ENCODE measurements at places on chromosomes 11 and 22.

GRCh38 chr22:36700711-36701670 is 2.6 kb downstream of the CACNG2 start:
- no peak for DNase-seq

GRCh38 chr11:111540114-111540936 is at the start of gene LAYN:
Gene LAYN (plus strand): TSS chr11:111540720. CDS start chr11:111540844, 124 bp downstream.
- no peak for DNase-seq

- no peak for DNase-seq
Observed at GRCh38 chr11:74465291-74465708, 2.0 kb downstream of the KCNE3 start.

- DNase-seq: no peak
Observed at GRCh38 chr22:35170716-35171697, 86.3 kb upstream of the HMGXB4 start.

- no peak for DNase-seq
Observed at GRCh38 chr11:67612751-67613150, 6.0 kb downstream of the NDUFV1 start.

GRCh38 chr11:10387206-10388083 is 67.6 kb upstream of the AMPD3 start:
- DNase-seq: no peak

DNA sequence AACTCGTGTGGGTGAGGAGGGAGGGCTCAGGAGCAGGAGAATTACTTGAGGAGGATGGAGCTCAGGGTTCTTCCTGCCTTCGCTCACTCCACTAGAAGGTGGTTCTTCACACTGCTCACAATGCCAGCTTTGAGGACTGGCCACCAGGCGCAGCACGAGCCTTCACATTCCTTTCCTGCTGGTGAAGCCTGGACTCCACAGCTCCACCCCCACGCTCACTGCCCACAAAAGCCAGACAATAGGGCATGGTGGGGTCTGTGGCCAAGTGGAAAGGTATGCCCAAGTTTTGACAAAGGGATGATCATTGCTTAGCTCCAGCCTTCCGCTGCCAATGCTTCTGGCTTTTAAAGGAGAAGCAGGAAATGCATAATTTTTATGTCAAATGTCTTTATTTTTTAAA is 58.0 kb upstream of the FADD start:
- DNase-seq: no peak

GRCh38 chr11:65316227-65317024 is 1.8 kb downstream of the CDC42EP2 start:
- no peak for DNase-seq

- DNase-seq: no peak
Observed at GRCh38 chr11:95152876-95153856, 63.5 kb downstream of the ENDOD1 start.

DNA sequence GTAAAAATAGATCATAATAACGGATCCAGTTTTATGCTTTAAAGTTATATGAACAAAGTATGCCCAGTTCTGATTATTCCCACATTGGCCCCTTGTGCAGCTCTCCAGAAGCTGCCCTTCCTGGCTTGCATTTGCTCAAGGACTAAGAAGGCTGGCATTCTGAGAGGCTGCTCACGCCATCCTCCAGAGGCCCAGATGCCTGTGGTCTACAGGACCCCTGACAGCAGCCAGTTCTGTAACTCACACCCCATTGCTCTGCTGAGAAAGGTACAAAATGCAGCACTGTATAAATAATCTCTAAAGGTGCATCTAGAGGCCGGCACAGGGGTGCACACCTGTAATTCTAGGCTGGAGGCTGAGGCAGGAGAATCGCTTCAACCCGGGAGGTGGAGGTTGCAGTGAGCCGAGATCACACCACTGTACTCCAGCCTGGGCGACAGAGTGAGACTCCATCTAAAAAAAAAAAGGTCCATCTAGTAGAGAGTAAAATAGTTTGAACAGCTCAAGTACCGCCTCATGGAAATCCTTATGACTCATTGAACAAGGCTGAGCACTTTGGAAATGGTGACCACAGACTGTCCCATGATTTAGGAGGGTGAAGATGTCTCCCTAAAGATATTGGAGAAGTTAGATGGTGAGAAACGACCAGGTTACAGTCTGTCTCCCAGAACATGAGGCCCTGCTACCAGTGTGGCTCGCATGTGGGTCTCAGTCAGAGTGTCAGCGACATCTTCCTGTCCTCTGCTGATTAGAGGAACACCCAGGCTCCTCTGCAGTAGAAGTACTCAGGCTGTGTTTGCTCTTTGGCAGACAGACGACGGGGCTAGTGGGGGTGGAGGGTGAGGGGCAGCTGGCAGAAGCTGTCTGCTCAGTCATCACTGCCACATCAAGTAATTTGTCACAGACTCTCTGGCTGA is 56.3 kb downstream of the KREMEN1 start:
- no peak for DNase-seq

GRCh38 chr11:120546312-120547205 is 35.0 kb downstream of the GRIK4 start:
- DNase-seq: no peak

DNA sequence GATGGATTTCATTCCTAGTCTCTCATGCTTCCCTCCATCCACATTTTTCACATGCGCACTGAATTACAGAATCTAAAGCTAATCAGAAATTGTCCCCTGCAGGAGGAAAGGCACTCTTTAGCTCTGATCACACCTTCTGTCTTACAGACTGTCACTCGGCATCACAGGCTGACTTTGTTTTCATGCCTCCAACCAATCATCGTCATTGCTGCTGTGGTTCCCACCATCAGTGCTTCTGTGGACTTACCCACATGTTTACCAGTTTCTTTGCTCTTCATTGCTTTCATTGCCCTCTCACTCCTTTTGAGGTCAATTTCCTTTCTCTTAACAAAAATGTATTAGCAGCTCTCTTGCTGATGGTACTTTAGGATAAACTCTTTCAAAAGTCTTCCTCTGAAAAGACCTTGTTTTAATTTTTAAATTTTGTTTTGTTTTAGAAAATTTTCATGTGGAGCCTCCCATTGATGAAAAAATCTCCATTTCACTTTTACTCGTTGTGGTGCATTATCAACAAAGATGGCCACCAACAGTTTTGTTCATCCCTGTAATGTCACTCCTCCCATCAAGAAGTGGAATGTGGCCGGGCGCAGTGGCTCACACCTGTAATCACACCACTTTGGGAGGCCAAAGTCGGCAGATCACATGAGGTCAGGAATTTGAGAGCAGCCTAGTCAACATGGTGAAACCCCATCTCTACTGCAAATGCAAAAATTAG is 20.2 kb upstream of the TREH start:
- peak; percentile 30 for DNase-seq

- no peak for DNase-seq
Observed at GRCh38 chr11:118615976-118616371, 8.6 kb downstream of the PHLDB1 start.

- no peak for DNase-seq
Observed at GRCh38 chr11:34926831-34927132, 10.4 kb downstream of the PDHX start.

GRCh38 chr11:73553266-73553665 is 44.6 kb downstream of the FAM168A start:
- DNase-seq: no peak

DNA sequence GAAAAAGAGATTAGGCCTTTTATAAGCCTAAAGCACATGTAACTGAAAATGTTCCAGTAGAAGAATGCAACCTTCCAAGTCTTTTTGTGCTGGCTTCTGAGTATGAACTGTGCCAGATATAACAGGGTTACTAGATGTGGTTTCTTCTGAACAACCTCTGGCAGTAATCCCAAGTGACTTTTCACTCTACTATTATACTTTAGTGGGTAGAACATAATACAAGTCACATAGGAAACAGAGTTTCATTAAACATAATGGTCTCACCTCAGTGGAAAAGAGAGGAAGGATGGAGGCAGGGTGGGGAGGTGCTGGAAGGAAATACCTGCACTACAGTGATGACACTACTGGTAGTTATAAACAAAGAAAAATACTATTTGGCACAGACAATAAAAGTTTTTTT is 81.3 kb downstream of the PHF21A start:
- DNase-seq: no peak

GRCh38 chr11:91293119-91293518 is 931.5 kb upstream of the FAT3 start:
- no peak for DNase-seq

DNA sequence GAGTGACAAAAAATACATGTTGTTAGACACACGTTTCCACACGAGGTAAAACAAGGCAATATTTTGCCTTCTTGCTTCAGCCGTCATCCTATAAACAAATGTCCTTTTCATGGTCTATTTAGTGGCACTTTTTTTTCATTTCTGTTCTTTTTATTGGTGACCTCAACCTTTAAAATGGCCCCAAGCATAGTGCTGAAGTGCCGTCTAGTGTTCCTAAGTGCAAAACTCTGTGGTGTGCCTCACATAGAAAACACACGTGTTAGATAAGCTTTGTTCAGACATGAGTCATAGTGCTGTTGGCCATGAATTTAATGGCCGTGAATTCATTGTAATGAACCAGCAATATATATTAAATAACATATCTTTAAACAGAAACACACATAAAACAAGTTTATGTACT is 15.6 kb downstream of the OVCH2 start:
- no peak for DNase-seq

- DNase-seq: no peak
Observed at GRCh38 chr11:91373497-91373896, 851.1 kb upstream of the FAT3 start.

DNA sequence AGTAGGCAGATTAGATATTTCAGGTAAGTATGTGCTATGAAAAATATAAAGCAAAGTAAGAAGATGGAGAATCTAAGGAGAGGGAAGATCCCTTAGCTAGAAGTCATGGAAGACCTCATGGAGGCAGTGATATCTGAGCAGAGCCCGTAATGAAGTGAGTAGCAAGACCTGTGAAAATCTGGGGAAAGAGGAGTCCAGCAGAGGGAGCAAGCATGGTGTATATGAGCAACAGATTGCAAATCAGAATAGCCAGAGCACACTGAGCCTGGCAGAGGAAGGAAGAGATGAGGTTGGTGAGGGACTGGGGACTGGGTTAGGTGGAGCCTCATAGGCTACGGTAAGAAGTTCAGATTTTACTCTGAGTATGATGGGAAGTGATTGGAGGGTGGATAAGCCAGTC is 9.4 kb downstream of the LHFPL7 start:
- DNase-seq: no peak

DNA sequence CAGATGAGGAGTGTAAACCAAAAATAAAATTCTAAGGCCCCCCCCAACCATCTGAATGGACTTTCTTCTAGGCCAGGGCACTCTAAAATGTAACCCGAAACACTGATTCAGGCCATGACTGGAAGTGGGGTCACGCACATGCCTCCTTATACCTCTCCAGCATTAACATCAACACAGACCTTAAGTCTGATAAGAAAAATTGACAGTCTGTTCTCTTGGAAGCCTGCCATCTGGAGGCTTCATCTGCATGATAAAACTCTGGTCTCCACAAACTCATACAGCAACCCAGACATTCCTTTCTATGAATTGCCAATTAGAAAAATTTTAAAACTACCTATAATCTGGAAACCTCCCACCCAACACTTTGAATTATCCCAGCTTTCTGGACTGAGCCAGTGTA is 3.9 kb upstream of the SERGEF start:
- DNase-seq: no peak

DNA sequence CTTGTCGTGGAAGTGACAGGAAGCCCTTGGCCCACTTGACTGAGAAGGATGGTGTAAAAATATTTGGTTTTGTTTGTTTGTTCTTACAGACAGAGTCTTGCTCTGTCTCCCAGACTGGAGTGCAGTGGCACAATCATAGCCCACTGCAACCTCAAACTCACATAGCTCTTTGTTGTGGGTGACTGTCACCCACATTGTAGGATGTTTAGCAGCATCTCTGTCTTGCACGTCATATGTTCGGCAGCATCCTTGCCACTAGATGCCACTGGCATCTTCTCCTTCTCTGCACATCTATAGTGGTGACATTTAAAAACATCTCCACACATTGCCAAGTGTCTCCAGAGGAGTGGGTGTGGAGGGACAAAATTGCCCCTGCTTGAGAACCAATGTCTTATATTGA is 56.8 kb downstream of the PRR5L start:
- DNase-seq: no peak

DNA sequence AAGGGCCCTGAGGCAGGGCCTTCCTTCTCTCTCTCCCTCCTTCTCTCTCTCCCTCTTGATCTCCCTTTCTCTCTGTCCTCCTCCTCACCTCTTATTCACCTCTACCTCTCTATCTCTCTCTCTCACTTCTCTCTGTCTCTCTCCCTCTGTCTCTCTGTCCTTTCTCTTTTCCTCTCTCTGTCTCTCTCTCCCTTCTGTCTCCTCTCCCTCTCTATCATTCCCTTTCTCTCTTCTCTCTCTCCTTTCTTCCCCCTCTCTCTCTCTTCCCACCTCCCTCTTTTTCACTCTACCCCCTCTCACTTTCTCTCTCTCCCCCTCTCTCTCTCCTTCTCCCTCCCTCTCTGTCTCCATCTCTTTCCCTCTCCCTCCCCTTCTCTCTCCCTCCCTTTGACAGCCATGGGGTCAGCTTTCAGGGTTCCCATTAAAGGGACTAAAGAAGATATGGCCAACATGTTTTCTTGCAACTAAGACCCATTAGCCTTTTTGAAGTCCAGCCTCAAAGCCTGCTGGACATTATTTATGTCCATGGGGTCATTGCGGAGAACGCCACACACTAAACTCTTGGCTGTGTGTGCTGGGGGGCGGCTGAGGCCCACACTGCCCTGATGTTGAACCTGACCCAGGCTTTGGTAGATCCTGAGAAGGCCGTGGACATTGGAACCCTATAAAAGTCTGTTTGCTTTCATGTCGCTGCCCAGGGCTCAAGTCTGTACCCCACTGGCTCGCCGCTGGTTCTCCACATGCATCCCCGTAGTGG is 15.0 kb downstream of the ANO1 start:
- DNase-seq: no peak

DNA sequence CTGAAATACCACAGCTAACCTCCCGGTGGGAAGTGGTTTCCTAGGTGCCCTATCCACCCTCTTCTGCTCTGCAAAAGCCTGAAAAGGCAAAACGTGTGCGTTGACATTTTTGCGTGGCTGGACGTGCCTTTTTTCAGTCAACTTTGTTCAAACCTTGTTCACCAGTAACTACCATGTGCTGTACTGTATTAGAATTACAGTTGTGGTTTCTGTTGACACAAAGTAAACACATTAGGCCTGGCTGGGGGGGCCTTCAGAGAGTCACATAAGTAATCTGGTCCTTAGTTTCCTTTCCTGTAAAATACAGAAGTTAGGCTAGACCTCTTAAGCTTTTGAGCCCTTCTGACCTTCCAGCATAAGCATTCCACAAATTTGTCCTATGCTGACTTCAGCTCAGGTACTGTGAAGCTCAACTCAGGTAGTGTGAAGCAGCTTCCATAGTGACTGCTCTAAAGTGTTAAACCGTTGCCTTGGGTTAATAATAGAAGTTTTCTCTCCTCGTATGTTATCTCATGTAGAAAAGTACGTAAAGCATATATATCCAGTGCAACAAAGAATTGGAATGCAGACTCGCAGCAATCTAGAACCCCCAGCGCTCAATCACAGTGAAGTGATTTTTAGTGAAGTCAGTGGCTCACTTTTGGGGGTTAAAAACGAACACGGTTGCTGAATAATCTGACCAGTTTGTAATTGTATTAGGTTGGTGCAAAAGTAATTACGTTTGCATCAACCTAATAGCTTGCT is 1.8 kb downstream of the EWSR1 start:
- no peak for DNase-seq
